Stimulated activated CD4-positive, alpha-beta T cell treated with anti-CD3 and anti-CD28 coated beads, Interleukin-15, amount 100 ng/mL, for 24 hours (primary cell): ENCODE measurements at places on chromosomes 16 and 17.

GRCh38 chr16:89988951-89989350 lies 30.3 kb downstream of the DBNDD1 start:
- no peak for DNase-seq

DNA sequence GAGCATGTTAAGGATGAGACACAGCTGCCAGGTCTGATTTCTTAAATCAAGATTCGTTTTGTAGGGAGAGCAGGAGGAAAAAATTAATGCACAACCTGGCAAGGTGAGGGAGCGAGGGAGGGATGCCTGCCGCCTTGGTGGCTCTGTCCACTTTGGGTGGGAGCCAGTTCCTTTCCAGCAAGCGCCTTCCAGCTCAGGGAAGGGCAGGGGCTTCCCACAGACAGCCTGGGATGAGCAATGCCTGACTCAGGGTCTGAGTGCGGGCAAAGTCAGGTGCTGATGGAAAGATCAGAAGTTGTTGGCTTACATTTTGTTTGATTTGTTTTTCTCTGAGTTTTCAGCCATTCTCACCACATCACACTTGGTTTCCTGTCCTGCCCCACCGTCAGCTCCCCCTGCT lies 220.7 kb downstream of the ENGASE start:
- no peak for DNase-seq

DNA sequence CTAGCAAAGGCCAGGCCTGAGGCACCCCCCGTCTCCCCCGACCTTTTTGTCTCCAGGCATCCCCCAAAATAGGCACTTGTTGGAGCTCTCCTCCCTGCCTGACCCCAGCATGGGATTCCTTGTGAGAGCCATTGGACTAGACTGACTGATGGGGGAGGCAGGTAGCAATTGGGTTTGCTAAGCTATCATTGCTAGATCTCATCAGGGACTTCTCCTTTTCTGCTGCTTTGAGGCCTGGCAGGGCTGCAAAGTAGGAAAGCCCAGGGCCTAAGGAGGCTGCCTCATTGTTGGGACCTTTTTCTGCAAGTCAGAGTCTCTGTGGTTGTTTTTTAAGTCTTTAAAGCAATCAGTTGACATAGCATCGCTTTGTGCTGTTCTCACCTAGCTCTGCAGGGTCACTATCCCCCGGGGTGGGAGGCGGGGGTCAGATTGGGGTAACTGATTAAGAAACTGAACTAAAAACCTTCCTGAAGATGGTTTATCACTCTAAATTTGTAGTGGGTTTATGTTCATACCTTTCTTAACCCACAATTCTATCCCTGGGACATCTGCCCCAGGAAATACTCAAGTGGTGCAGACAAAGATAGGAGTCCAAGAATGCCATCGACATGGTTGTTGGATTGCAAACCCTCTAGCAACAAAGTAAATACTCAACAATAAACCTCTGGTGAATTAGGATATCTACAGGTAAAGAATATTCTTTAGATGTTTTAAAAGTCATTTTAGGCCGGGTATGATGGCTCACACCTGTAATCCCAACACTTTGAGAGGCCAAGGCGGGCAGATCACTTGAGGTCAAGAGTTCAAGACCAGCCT lies 28.0 kb downstream of the LLGL2 start:
- DNase-seq, result no peak

DNA sequence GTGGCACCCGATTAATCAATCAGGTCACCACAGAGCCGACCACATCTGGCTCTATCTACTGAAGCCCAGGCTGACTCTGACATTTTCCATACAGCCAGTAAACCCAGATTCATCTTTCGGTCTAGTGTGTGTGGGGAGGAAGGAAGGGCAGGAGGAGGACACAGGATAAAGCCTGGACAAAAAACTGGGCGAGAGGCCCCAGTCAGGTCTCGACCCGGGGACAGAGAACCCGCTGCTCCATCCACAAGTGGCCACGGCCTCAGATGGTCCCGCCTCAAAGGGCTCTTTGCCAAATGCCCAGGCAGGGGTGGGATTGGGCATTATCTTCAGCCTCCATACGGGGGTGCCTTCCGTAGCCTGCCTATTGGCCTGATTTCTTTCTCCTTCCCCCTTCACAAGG lies 7.8 kb downstream of the ABR start:
- no peak for DNase-seq

GRCh38 chr17:57761887-57762286 lies 16.8 kb upstream of the CCDC182 start:
- no peak for DNase-seq

- DNase-seq, result peak; percentile 58
These were observed at the start of gene ABR for GRCh38 chr17:1179818-1180742. Gene ABR (minus strand): TSS chr17:1179981. CDS start chr17:1179727, 254 bp downstream.
